Stimulated activated CD8-positive, alpha-beta memory T cell treated with anti-CD3 and anti-CD28 coated beads, Interleukin-7, amount 100 ng/mL, for 4 hours (primary cell): ENCODE measurements at places on chromosomes 2 and 18.
A peak's percentile ranks its signal among the peaks of the same experiment; 100 is the strongest.

DNA sequence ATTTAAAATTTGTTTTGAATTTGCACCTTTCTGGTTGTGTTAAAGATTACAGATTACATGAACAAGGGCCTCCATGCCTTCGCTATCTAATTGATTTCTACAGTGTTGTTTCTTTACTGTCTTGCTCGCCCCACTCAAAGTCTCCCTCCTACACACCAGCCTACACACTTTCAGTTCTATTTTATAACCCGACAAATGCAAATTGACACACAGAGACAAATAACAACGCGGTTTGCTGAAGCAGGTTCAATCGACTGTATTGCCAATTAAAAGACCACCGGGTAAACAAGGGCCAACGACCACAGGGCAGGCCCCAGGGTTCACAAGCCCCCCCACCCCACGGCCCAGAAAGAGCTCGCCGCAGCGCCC is 869 bp downstream of the STARD7 start:
- DNase-seq, result no peak

DNA sequence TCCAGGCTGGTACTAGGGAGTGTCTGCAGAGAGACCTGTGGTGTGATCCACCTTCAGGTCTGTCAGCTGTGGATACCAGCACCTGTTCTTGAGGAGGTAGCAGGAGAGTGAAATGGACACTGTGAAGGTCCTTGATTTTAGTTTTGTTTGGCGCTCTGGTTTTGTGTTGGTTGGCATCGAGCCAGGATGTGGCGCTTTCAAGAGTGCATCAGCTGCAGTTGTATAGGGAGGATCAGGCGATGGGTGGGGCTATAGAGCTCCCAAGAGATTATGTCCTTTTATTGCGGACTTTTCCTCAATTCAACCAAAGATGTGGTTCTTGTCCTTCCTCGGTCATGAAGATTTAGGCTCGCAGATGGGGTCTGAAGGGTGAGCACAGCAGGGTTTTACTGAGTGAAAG is 37.5 kb downstream of the SLC39A10 start:
- DNase-seq, result no peak

DNA sequence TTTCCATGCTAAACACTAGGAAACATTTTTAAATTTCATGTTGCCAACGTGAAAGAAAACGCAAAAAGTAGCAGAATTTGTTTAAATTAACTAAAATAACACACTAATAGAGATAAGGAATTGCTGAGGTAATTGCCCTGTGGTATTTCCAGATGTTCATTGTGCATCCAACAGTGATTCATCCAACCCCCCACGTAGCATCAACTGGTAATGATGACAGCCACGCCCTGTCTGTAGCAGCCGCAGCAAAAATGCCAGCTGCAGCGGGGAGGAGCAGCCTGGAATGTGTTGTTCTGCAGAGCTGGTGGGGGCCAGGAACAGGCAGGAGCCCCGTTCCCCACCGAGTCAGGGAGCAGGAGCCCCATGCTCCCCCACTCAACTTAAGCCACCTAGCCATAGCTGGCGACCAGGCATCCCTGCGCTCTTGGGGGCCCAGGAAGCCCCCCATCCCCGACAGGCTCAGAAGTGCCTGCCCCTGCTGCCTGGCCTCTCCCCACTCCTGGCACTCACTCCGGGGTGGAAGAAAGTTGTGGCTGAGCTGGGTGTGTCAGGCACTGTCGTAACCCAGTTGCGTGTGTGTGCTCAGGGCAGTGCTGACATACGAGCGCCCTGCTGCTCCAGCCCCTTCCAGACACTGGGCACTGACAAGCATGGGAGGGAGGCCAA is 695.1 kb upstream of the ACVR2A start:
- DNase-seq, result no peak

DNA sequence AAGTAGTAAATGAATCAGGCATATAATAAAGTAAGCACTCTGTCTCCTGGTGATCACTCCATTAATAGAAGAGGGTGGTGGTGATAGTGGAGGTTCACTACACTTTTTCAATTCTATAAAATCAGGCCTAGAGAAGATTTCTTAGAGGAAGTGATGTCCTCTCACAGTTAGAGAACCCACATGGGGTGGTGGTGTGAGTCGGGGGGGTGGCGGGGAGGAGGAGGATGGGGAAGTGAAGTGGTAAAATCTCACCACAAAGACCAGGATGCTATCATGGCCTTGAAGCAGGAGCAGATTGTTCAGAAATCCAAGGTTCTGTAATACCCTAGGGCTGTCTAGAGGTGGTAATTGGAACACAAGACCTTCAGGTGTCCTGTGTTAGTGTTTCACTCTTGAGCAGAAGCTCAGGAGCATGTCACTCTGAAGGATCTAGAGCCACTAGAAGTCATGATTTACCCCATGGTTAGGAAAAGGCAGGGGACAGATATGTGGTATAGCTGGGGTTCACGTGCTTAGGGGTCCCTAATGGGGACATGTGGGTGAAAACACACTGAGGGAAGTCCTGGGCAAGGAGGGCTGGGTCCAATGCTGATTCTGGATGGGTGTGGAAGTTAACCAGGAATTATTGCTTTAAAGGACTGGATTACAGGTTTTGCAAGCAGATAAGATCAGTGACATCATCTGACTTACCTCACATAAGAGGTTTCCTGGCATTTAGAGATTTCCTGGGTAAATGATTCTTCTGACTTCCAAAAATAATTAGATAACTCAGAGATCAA is 31.0 kb downstream of the RNF125 start:
- DNase-seq, result peak; percentile 23

DNA sequence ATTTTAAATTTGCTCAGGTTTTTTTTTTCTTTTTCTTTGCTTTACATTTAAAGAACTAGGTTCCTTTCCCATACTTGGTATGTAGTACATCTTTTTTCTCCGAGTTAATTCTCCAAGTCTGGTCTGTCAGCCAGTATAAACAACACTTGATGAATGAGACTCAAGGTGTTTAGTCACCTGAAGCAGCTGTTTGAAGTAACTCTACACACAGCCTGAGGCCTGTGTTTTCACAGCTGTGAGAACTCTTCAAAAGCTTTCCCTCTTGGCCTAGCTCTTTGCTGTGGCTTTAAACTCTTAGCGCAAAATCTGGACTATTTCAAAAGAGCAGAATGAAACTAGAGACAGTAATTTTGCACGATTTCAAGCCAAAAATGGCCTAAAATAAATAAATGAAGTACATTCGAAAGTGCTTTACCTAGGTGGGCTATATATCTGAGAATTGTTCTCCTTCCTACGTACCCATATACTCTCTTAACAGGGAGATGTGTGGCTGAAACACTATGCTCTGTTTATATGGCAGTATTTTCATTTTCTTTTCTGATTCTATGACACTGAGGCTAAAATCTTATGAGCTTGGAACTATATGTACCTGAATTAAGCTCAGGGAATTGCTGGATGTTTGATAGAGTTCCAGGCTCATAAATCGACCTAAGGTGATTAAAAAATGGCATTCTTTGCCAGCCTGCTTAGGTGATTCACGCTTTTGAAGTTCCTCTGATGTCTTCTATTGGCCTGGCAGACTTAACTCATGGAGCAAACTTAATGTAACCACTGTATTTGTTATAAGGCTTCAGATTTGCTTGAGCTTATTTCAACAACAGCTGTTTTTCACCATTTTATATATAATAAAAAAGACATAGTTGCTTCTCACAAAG is 1044.1 kb upstream of the ZEB2 start:
- DNase-seq, result no peak

DNA sequence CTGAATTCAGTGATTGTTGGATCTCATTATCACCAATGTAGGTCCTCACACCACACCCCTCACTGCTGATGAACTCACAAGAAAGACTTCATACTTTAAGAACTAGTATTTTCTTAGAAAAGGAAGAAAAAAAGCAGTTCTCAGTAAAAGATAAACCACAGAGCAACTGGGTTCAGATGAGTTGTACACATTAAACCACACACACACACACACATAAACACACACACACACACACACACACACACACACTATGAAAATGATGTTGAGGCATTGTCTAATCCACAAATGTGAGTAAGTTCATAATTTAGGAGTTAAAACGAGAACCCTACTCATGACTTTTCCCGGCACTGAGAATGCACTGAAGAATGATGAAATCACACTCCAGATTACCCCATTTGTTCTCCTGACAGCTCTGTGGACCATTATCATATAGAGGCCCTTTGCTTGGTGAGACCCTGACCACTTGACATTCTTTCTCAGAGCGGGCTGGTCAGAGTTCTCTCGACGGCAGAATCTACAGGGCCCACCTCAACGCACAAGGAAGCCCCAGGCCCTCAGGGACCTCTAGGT is 106.2 kb downstream of the BCL2 start:
- DNase-seq, result no peak

DNA sequence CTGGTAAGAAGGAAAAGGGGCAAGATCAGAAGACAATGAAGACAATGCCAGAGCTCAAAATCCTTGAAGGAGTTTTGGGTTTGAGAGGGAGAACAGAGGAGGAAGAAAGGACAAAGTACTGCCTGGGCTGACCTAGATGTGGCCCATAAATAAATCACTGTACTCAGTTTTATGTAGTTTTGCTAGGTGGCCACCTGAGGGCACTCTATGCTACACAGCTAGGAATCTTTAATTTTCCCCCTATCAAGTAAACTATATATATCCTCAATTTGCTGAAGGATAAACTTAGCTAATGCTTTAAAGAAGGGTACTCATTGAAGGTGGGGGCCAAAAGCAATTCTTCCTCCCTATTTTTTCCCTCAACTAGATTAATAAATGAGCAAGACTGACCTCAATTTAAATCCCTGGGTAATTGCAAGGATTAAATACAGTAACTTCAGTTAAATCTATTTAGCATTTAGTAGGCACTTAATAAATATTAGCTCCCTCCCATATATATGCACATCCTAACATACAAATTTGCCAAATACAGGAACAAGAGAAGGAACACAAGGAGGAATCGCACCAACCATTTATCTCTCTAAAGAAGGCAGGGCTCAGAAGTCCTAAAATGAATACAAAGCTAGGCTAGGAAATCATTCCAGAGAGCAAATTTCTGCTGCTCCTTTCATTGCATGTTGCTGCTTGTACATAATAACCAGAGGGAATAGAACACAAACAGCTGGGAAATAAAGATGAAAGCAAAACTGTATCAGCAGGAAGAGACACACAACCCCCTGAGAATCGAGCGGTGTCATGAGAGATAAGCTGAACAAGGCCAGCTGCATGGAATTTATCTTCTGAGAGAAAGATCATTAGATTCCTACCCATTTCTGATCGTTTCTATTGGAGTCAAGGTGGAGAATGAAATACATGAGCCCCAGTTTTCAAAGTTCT is 540.1 kb downstream of the NRXN1 start:
- no peak for DNase-seq

GRCh38 chr2:200158647-200159356 is 147.7 kb upstream of the SPATS2L start:
- DNase-seq, result no peak

DNA sequence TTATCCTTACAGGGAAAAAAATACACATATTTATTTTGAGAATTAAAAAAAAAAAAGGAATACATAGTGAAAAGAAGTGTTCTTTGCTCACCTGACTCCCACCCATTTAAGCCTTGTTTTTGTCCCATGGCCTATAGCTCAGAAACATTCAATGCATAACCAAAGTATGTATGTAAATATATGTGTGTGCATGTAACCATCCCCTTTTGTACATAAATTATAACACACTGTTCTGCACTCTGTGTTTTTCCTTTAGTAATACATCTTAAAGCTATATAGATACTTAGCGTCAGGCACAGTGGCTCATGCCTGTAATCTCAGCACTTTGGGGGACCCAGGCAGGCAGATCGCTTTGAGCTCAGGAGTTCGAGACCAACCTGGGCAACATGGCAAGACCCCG is 21.8 kb downstream of the MDH1 start:
- no peak for DNase-seq

GRCh38 chr2:197276156-197276555 is 34.4 kb downstream of the ANKRD44 start:
- DNase-seq, result no peak

- no peak for DNase-seq
These were observed 205.9 kb downstream of the EIPR1 start for GRCh38 chr2:3171564-3172264.

DNA sequence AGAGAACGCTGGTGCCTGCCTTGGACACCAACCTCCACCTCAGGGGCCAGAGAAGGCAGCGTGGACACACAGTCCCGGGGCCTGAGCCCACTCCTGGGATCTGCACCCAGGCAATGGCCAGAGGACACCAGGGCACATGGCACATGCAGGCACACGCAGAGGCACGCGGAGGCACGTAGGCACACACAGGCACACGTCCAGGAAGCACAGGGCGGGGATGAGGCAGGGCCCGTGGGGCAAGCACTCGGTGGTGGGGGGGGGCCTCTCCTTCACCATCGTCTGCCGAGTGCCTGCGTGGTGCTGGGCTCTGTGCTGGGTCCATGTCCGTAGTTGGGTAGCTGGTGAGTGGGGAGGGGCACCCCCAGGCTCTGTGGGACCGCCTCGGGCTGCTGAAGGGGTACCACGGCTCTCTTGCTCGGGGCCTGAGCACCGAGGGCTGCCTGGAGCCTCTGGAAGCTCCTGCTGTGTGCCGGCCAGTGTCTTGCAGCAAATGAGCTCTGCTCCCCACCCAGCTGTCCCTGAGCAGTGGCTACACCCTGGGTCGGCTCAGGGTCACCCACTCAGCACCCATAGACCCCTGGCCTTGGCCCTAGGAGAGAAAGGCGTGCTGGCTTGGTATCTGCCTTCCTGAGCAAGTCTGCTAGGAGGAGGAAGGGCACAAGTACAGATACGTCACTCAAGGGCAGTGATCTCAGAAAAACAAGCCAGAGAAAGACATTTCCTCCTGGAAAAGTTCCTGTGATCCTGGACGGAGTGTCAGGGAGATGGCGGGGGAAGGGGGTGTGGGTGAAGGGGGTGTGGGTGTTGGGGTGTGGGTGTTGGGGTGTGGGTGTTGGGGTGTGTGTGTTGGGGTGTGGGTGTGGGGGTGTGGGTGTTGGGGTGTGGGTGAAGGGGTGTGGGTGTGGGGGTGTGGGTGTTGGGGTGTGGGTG is 26.4 kb downstream of the RTP5 start:
- no peak for DNase-seq

DNA sequence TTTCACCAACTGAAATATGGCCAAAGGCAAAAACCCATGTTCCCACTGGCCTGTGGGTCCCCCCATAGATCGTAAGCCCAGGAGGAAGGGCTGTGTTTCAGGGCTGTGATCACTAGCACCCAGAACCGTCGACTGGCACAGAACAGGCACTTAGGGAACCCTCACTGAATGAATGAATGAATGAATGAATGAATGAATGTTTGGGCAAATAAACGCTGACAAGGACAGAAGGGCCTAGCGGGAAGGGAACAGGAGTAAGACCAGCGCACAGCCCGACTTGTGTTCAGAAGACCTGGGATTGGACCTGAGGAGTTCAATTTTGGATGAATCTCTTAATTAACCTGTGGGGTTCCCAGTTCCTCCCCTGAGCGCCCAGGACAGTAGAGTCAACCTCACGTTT is 76.2 kb downstream of the TPO start:
- DNase-seq, result no peak

- no peak for DNase-seq
These were observed 146.6 kb upstream of the NCK2 start for GRCh38 chr2:105597806-105598803.
